Activated CD8-positive, alpha-beta memory T cell treated with anti-CD3 and anti-CD28 coated beads for 48 hours (primary cell): ENCODE measurements at places on chromosomes 1 and 21.

DNA sequence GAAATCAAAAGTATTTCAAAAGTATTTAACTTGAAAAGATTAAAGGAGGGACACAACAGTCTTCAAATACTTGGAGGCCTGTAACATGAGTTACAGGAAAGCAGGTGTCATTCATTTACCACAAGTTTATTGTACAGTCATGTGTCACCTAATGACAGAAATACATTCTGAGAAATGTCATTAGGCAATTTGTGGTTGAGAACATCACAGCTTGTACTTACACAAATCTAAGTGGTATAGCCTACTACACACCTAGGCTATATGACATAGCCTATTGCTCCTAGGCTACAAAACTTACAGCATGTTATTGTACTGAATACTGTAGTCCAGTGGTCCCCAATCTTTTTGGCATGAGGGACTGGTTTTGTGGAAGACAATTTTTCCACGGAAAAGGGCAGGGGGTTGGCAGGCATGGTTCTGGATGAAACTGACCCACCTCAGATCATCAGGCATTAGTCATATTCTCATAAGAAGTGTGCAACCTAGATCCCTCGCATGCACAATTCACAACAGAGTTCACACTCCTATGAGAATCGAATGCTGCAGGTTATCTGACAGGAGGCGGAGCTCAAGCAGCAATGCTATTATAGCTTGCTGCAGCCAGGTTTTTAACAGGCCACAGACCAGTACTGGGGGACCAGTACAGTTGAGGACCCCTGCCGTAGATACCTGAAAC, 25.0 kb upstream of the PHTF1 start:
- DNase-seq: no peak

DNA sequence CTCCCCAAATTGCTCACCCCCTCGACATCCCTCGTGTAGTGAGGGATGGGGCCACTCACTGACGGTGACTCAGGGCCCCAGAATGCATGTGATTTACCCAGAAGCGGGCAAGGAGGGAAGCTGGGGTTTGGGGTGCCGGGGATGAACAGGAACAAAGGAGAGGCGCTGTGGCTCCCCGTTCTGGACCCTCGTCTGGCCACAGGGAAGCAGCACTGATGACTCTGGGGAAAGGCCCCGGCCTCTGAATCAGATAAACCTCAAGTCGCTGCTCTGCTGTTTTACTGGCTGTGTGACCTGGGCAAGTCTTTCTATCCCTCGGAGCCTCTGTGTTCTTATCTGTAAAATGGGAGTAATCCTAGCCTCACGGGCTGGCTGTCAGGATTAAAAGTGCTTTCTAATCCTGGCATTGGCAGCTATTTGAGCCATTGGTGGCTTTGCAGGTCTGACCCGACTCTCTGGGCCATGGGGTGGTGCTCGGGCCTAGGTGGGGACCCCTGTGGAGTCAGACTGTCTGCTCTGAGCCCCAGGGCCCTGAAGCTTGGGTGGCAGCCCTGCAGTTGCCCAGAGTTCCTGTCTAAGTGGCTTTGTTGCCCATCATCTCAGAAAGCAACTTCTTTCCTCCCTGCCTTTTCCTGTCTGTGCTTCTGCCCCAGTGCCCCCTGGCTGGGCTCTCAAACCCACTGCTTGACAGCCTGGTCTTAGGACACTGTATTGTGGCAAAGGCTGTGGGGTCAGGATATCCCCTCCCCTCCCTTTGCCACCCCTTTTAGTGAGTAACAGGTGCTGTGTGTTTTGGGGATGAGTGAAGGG, 5.5 kb downstream of the TNFRSF1B start:
- DNase-seq: no peak

DNA sequence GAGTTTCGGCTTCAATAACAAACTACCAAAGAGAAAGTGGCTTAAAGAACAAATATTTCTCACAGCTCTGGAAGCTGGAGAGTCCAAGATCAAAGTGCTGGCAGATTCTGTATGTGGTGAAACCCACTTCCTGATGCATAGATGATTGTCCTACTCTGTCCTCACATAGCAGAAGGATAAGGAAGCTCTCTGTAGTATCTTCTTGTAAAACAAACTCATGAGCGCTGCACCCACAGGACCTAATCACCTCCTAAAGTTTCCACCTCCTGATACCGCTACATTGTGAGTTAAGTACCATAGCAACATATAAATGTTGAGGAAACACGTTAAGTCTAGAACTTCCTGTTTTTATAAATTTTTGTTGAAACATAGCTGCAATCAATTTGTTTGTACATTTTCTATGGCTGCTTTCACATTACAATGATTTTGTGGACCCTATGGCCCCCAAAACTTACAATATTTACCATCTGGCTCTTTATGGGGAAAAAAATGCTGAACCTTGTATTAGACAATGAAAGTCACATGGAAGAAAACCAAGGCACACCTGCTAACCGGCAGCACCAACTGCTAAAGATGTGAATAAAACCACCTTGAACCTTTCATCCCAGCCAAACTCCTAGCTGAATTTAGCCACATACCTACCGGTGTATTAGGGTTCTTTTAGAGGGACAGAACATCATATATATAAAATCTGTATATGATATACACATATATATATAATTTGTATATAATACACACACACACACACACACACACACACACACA, 1423.4 kb downstream of the NCAM2 start:
- no peak for DNase-seq

GRCh38 chr21:38424305-38425019, 73.8 kb downstream of the ERG start:
- no peak for DNase-seq

DNA sequence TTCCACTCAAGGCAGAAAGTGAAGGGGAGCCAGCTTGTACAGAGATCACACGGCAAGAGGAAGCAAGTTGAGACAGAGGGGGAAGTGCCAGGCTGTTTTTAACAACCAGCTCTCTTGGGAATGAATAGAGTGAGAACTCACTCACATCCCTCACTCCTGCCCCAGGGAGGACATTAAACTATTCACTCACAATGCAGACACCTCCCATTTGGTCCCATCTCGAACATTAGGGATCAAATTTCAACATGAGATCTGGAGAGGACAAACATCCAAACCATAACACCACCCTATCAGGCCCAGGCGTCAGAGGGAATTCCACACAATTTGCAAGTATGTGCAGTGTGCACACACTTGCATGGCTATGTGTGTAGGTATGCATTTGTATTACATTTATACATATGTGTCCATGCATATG, 62.7 kb downstream of the DMAP1 start:
- no peak for DNase-seq

DNA sequence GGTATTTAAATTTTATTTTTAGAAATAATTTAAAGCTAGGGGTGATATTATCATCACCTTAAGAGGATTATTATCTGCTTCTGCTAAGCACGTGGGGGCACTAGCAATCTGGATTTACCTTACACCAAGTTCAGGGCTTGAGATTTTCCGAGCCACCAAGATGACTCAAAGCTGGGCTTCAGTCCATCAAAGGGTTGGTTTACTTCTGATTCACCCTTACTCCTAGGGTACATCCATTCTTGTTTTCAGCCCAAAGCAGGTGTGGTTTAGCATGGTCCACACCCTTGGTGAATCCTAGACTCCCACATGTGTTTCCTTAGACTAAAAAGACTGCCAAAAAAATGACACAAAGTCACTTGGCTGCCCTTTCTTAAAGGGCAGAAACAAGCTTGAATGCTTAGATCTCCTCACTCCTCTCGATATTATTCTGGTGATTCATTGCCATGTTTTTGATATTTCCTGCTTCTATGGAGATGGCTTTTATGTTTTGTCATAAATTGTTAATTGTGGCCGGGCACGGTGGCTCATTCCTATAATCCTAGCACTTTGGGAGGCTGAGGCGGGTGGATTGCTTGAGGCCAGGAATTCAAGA, 9.8 kb upstream of the PRSS38 start:
- DNase-seq: no peak

DNA sequence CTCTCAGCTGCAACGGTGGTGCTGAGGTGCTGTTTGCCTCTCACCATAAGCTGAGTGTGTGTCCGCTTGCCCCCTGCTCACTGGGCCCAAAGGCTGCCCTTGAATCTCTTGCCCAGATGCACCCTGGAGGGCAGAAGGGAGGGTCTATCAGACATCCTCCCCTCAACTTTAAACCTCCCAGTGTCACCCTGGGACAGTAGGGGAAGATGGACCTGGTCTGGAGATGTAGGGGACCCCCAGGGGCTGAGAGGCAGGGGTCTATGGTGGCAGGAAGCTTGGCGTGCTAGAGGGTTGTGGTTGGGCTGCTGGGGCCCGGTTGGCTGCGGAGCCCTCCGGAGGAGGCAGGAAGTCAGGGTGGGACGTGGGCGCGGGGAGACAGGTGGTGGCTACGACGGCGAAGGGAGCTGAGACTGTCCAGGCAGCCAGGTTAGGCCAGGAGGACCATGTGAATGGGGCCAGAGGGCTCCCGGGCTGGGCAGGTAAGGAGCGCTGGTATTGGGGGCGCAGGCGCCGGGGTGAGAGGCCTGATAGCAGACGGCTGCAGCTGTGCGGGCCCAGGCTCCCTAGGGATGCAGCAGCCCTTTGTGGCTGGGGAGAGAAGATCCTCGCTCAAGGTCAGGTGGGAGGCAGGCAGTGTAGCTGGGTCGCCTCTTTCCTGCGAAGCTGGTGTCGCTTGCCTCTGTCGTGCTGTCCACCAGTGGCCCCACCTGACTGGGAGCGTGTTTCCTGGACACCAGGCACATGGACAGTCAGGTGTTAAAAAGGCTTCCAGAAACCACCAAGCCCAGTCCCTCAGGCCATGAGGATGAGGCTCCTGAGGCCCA, at the start of gene LCK:
LCK (plus strand) TSS at position 373 of the 824 bp plus-strand sequence. CDS start 23,065 bp downstream, outside the sequence.
- DNase-seq: peak; percentile 59

DNA sequence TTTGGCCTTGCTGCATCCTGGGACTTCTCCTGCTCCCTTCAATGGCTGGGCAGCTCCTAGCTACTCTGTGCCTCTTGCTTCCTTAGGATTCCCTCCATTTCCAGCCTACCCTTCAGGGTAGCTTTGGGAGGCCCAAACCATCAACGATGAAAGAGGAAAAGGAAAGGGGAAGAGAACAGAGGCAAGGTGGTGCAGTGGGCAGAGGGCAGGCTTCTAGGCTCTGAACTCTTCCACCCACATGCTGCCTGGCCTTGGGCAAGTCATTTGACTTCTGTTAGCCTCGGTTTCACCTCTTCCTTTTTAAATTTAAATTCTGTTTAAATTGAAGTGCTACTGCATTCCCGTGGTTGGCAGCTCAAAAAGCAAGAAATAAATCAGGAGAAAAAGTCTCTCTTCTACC, 5.7 kb upstream of the PPM1J start:
- no peak for DNase-seq

DNA sequence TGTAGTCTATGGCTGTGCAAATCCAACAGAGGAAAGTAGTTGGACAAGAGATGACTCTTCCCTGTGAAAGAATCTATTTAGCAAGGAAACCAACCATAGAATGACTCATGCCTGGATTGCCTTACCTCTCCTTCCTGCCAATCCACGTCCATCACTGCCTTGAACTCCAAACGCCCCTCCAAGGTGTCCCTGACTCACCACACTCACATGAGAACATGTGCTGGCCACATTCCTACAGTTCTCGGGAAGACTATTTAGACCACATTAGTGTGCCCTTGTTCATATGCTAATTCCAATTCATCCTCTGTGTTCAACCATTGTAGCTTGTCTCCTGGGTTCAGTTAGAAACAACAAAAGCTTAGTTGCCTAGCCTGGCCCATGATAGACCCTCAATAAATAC, 157.3 kb downstream of the SLC30A10 start:
- no peak for DNase-seq

DNA sequence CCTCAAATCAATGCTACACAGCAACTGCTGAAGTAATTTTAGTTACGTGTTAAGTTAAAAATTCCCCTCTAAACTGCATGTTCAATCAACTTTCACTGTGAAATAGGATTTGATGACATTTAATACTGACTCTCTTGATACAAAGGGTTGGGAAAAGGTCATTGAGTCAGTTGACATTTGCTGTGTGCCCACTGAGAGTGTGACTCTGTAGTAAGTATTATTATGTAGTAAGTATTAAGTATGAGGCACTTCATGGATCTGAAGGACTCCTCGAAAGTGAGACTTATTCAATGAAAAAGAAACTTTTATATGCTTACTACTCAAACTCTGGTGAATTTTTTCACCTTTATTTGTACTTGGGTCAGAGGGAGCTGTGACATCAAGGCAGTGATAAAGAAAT, 83.1 kb upstream of the S1PR1 start:
- no peak for DNase-seq

DNA sequence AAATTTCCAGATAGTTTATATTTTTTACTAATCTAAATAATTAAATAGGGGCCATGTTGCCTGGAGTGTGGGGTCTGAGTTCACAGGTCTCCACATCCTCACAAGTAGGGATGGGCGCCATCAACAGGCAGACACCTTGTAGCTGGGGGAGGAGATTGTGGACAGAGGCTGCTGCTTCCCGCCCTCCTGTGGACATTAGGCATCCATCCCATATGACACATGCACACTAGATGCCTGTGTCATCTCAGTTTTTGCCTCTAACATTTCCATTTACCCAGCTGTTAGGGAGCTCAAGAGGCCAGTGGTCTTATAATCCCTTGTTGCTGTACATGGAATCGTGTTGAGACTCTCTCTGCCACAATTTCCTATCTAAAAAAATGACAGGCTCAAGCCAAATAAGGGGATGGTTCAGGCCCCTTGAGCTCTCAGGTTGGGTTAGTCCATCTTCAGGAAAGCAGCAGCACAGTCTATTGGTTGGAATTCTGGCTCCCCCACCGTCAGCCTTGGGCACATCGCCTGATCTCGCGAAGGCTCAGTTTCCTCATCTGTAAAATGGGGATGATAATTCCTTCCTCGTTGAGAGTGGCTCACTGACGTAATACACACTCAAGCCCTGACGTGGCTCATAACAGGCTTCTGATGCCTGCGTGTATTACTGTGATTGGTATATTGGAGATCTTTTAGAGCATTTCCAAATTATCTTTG, 13.6 kb downstream of the LHX4 start:
- no peak for DNase-seq

DNA sequence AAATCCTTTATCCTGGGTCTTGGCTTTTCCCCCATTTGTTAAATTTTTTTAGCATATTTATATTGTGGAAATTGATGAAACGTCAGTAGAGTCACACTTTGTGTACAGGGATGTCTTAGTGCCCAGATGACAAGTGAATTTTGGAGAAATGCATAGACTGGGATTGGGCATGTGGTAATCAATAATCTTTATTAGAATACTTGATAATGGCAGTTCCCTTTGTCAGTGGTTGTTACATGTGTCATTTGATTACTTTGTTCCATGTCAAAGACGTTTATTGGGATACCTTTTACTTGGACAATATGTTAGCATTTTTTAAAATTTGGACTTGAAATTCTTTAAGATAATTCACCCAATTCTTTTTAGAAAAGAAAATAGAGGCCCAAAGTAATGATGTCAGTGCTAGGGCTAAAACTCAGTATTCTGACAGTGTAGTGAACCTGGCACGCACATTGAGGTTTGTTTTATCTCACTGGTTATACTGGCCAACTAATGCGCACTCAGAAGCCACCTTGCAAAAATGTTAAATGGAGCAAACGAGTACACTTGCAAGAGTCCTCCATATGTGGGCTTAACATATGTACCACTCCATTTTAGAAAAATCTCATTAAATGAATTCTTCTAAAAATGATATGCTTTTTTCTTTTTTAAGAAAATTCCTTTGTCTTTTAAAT, 9.2 kb downstream of the PRPF38B start:
- no peak for DNase-seq
